Putamen (tissue), 1 donor: ENCODE measurements at places on chromosomes 4 and X.
A peak's percentile ranks its signal among the peaks of the same experiment; 100 is the strongest.

GRCh38 chr4:31349907-31350306 lies 629.7 kb downstream of the PCDH7 start:
- DNase-seq: no peak

DNA sequence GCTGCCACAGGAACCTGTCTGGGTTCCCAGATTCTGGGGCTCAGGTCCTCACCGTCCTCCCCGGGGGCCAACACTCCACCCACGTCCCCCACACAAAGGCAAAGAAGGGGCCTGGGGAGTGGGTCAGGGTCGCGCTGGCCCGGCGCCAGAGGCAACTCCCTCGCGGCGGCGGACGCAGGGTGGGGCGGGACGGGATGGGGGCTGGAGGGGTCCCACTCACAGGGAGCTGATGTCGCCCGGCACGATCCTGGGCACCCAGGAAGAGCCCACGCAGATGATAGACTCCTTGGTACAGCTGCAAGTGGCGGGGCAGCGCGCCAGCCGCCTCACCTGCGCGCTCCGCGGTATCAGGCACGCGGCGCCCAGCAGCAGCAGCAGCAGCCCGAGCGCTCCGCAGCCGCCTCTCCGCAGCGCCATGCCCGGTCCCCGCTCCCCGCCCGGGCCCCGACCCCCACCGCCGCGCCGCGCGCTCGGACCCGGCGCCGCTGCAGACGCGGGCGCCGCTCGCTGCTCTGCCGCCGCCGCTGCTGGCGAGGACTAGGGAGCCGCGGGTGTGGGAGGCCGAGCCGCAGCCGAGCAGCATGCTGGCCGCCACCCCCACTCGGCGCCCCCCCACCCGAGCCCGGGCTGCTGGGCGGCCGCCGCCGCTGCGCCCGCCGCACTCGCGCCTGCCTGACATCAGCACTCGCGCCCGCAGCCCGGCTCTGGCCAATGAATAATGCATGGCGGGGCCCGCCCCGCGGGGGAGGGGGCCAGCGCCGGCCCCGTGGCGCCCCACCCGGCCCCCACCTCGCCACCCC lies at the start of gene LGI2:
Gene LGI2, minus strand, starts transcription at position 670 of the 800 bp plus-strand sequence. Its CDS starts 253 bp downstream, at position 417.
- no peak for DNase-seq

DNA sequence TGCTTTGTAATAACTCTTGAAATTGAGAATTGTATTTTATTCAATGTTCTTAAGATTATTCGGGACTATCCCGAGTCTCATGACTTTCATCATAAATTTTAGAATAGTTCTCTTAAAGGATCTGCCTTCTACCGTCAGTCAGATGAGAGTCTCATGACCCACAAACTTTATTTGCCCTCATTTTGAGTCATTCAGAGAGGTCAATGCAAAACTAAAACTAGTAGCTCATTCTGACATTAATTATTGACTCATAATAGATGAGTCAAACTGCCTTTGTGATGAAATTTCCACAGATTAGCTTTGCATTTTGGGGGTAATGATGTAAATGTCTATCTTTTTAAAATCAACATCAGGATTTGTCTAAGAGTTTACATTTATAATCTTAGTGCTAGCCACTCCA lies 1527.3 kb downstream of the TECRL start:
- DNase-seq: no peak

- DNase-seq: no peak
These were observed 87.5 kb upstream of the RBPJ start for GRCh38 chr4:26233350-26233749.

DNA sequence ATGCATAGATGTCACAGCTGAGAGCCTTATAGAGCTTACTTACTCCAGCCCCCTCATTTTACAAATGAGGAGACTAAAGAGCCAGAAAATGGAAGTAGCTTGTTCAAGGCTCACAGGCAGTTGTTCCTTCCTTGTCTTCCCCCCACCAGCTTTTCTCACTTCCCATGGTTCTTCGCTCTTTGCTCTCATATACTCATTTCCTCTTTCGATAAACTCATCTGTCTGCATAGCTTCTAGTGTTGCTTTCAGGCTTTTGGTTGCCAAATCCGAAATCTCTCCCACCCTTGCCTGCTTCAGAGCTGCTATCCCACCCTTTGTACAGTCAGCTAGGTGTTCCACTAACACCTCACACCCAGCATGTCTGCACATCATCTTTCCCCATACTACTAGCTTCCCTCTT lies 25.0 kb upstream of the GJB1 start:
- peak; percentile 18 for DNase-seq

GRCh38 chrX:152641996-152642395 lies 4.3 kb downstream of the GABRQ start:
- DNase-seq: peak; percentile 22

- no peak for DNase-seq
These were observed 37.7 kb upstream of the OCIAD2 start for GRCh38 chr4:48944252-48944651.

DNA sequence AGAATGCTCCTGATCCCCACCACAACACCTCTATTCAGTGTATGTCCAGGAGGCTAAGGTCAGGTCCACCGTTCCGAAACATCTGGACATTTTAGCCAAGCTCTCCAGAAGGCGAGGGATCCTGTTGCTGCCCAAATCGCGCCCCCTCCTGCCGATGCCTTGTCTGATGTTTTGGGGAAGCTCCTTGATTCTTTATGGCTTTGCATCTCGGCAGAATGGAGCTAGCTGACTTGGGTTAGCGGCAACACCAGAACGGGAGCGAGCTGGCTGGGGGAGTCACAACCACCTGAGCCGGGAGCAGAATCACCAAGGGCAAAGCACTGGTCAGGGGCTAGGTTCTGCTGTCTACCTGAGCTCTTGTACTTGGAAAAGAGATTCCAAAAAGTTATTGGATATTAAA lies 6.6 kb upstream of the POU3F4 start:
- DNase-seq: no peak

- DNase-seq: no peak
These were observed 717 bp upstream of the WFS1 start for GRCh38 chr4:6268650-6269615.

DNA sequence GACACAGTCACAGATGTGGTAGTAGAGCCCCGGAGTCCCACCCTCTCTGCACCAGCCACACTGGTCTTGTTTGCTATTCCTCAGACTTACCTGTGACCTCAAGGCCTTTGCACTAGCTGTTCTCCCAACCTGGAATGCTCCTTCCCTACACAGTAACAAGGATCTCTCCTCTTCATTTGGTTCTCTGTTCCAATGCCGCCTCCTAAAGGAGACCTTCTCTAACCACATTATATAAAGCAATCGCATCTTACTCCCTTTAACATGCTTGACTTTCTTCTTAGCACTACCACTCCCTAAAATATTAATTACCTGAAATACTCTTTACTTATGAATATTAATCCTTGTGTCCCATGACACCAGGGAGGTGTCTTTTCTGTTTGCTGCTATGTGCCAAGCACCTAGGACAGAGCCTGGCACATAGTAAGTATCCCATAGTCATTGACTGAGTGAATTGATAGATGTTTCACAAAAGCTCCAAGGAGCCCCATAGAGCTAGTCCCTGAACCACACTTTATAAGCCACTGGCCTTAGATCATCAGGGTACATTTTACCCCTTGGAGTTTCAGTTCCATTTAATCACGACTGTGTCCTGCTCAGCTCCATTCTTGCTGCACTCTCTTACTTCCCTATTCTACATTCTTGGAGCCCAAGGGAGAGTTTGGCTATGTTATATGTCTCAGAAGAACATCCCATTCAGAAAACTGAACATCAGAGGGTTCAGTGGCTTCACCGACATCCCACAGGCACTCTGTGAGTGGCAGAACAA lies 312.7 kb downstream of the RAB28 start:
- no peak for DNase-seq

GRCh38 chrX:150196285-150196684 lies 166.8 kb upstream of the MAMLD1 start:
- no peak for DNase-seq

DNA sequence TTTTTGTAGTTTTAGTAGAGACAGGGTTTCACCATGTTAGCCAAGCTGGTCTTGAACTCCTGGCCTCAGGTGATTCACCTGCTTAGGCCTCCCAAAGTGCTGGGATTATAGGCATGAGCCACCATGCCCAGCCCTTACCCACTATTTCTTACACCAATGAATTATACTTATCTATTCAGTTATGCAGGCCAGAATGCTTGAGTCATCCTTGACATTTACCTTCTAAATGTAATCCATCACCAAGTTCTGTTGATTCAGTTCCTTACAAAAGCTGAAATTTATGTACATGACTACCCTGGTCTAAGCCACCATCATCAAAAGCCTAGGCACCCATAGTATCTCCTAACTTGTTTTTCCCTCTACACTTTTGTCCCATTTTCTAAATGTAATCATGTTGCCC lies 585.7 kb downstream of the IL15 start:
- no peak for DNase-seq

DNA sequence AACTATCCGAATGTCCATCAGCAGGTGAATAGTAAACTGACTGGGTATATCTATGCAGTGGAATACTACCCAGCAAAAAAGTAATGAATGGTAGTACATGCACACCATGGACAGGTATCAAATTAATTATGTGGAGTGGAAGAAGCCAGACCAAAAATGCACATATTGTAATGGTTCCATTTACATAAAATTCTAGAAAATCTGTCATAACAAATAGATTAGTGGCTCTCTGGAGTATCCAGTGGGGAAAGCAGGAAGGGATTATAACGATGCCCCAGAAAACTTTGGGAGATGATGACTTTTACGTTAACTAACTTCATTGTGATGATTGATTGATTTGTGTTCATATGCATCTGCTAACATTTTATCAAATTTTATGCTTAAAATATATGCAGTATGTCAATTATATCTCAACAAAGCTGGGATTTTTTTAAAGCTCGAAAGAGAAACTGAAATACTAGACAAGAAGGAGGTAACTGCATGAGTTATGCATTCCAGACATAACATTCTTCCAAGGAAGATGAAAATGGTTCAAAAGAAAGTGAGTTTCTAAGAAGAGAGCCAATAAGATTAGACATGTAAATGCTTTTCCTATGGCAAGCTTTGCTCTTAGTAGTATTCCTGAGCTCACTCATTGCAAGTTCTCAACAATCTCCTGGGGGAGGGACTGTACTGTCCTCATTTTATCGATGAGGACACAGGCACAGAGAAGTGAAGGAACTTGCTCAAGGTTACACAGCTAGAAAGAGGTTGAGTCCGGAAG lies 58.6 kb upstream of the MSX1 start:
- DNase-seq: no peak
